Femur (tissue), 1 donor: ENCODE measurements at places on chromosomes 11 and 22.
A peak's percentile ranks its signal among the peaks of the same experiment; 100 is the strongest.

DNA sequence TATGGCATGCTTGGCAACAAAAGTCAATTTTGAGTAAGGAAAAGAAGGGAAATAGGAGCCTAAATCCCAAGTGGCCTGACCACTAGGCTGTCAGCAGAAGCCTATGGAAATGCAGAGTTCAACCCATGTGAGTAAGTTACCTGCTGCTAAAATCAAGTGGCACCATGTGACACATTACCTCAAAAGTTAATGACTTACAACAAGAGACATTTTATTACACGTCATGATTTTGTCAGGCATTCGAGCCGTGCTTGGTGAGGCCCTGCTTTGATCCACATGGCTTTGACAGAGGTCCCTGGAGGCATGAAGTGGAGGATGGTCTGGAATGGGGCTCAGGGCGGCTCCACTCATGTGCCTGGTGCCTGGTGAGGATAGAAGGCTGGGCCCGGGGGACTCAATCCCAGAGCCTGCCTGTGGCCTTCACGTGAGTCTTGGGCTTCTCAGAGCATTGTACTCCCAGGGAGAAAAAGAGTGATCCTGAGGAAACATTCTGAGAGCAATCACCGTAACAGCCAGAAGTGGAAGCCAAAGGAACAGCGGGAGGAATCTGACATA is 339.1 kb upstream of the B3GAT1 start:
- no peak for DNase-seq

GRCh38 chr22:36027935-36028645 is 534 bp downstream of the RBFOX2 start:
- DNase-seq = no peak

GRCh38 chr11:46599340-46600193 is 5.7 kb upstream of the AMBRA1 start:
- no peak for DNase-seq

DNA sequence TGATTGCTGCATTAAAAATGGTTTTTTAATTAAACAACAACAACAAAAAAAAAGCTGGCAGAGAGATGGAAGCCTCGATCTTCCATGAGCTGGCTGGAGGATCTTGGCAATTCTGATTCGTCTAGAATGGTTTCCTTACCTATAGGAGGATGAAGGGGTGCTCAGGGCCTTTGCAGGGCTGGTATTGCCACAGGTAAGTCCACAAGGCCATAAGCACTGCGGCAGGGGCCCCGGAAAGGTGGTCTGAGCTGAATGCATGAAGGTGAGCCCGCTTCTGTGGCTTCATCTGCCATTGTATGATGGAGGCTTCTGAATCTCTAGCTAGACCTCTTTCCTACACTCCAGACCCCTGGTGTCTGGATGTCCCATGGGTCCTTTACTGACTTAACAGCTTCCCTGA is 101.5 kb downstream of the TSPAN18 start:
- DNase-seq = no peak

DNA sequence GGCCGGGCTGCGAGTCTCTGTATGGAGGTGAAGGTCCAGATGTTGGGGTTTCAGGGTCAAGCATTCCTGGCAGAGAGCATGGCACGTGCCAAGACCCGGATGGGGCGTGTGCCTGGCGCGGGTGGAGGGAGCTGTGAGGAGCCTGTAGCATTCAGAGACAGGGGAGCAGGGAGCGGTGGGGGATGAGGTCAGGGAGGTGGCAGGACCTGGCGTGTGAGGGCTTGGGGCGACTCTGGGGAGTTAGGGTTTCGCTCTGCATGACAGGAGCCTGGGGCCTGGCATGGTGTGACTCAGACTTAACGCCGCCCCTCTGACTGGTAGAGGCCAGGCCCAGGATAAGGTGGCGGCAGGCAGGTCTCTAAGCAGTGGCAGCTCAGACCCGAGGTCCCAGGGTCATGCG is 103.0 kb downstream of the KCNQ1 start:
- DNase-seq = peak; percentile 12

GRCh38 chr22:27152033-27152432 is 494.6 kb downstream of the MIAT start:
- DNase-seq = no peak

- no peak for DNase-seq
Measured at GRCh38 chr11:44322243-44322642, 12.3 kb upstream of the ALX4 start.

DNA sequence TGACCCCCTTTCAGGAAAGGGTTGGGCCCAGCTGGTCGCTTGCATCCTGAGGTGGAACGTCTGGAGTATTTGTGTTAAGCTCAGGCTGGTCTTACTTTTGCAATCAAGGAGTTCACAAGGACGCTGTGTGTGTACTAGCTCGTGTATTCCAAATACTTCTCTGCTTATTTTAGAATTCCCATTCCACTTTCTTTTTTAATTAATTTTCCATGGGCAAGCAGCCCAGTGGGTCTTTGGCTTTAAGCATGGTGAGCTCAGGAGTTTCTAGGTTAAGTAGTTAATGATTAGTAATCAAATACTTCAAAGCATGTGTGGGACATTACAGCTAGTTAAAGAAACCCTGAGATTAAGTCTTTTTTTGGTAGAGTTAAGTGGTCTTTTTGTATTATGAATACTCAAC is 68.6 kb downstream of the CSNK2A3 start:
- no peak for DNase-seq

- DNase-seq = no peak
Measured at GRCh38 chr11:28296426-28296825, 188.2 kb downstream of the METTL15 start.

DNA sequence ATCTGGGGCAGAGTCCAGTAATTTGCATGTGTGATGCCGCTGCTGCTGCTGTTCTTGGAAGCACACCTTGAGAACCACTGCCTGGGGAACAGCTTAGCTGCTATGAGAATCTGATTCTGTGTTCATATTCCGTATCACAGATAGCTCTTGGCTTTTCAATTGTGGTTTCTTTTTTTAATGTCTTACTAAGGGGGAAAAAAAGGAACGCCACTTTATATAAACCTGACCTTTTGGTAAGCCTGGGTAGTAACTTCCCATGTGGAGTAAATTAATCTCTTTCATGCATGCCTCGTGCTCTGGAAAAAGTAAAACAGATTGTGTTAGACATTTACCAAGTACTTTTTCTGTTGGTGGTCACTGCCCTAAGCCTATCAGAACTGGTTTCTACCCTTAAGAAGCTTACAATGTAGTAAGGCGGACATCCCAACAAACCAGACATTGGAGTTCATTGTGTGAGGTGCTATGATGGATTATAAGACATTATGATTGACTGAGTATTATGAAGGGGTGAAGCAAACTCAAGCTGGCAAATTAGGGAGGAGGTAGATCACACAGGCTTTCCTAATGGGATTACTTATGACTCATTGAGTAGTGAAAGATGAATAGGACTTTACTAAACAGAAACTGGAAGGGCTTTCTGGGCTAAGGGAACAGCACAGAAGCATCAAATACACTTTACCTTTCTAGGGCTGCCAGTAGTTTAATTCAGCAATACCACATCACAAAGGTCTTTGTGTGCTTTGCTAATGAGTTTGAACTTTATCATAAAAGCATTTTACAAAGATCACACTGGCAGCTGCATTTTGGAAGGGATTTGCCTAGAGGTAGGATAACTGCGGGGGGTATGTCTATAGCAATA is 64.7 kb downstream of the MAML2 start:
- DNase-seq = peak; percentile 59

GRCh38 chr11:126339863-126340434 is 15.5 kb upstream of the ST3GAL4 start:
- DNase-seq = peak; percentile 85

DNA sequence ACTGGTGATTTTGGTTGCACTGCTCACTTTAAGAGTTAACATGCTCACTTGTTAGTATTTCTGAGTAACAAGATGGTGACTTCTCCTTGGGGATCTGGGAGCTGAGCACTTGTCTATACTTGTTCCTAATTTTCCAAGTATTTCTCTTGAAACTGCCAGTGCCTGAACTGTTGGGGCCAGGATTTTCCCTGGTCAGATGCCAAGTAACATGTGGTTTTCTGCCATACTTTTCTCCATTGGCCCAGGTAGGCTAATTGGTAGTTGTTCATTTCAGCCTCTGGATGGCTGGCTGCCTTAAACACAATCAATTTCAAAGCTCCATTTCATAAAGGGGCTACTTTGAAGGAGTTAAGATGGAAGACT is 35.0 kb downstream of the RNF141 start:
- DNase-seq = no peak

DNA sequence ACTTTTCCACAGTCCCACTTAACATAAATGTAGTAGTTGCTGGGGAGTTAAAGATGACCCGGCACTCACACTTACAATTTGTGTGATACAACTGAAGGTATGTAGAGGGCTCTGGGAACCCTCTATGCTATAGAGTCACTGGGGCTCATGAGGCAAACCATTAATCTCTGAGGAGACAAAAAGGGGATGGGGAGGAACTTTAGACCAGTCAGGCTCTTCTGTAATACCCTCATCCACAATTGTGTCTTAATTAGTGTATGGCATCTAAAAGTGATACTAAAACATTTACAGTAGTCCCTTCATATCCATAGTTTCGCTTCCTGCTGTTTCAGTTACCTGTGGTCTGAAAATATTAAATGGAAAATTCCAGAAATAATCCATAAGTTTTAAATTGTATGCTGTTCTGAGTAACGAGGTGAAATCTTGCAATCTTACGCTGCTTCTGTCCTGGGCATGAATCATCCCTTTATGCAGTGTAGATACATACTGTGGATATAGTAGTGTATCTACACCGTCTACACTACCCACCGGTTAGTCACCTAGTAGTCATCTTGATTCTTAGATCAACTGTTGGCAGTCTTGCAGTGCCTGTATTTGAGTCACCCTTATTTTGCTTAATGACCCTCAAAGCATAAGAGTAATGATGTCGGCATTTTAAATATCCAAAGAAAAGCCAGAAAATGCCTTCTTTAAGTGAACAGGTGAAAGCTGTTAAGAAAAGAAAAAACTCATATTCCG is 12.2 kb downstream of the CBL start:
- no peak for DNase-seq

DNA sequence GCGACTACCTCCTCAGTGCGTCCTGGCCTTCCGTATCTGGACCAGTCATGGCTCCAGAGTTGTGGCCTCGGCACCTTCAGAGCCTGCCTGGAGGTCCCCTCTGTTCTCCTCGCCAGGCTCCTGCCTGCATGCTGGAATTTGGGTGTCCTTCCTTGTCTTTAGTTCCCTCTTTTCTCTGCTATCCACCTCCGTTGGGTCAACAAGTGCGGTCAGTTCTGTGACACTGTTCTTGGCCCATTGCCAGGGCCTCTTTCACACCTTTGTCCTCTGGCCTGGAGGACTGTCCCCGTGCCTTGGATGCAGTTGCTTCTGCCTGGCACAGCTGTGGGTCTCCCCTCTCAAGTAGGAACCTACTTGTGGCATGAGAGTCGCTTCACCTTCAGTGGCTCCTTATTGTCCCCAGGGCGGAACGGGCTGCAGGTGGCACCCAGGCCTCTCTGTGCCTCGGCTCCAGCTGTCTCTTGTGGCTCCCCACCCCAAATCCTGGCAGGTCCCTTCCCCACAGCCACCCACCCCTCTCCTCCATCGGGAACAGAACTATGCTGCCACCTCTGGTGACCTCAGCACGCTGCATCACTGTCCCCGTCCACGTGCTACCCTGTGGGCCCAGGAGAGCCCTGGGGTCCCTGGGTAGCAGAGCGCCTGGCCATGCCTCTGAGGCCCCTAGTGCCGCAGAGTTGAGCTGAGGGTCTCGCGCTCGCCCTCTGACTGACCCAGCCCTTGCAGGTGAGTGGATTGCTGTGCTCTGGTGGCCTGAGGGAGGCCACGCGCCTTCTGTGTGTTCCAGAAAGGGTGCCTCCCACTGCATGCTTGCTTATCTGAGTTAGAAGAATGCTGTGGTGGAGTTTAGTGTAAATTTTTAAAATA is 4.7 kb downstream of the DGCR8 start:
- DNase-seq = no peak

DNA sequence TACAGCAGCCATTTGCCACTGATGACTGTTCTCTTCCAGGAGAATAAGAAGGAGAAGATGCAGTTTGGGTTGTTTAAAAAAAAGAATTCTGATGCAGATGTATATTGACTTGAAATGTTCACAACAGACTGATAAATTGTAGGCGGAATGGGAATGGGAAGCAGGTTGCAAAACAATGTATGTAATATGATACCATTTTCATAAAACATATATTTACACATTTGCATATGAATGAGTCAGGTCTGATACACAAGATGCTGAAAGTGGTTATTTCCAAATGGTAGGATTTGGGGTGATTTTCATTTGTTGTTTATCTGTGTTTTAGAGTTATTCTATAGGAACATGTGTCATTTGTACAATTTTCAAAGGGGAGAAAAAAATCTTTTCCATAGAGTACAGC is 9.0 kb upstream of the RCN1 start:
- DNase-seq = no peak

DNA sequence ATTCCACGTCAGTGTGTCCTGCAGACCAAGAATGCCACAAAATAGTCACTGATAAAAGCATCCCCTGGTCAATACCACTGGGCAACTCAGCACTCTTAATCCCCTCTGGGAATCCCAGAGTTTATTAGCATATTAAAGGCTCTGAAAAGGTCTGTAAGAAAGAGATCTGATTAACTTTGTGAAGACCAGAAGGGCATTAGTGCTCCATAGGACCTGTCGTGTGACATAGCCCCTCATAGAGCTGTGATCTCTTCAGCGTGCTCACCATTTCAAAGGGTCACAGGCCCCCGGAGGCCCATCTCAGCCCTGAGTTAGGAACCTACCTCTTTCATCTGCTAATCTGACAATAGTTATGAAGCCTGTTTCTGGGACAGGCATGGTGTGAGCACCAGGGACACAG is 299.2 kb downstream of the MN1 start:
- no peak for DNase-seq

- DNase-seq = no peak
Measured at GRCh38 chr11:75796091-75796435, 18.9 kb upstream of the UVRAG start.

DNA sequence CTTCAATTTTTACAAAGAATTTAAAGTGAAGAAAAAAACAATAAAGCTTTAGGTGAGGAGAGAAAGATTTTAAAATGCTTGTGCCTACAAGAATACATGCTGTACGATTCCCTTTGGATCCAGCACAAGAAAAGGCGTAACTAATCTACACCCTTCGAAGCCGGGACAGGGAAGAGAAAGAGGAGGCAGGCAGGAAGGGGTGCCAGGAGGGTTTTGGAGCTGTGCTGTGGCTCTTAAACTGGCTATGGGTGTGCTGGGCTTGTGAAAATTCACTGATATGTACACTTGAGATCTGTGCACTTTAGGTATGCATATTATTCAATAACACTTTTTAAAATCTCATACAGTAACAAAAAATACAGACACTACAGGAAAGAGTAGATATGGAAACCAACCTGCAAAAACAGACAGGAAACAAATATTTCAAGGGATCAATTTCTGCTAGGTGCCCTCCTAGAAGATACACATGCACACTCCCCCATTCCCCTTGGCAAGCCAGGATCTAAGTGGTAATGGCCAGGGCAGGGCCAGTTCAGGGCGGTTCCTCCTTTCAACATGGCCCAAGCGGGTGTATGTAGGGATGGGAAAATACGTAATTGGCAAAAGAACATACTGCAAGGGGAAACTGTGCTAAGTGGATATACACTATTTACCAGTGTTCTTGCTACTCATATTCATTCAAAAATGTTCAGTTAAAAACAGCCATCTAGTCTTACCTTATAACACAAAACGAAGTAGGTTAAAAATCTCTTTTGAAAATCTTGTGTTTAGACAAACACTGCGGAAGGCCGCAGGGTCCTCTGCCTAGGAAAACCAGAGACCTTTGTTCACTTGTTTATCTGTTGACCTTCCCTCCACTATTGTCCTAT is 54.2 kb downstream of the PACSIN2 start:
- DNase-seq = no peak
